ENCODE measurements at places on chromosomes 7 and 10. TPM values are rescaled to one million over a fixed set of nuclear protein-coding genes. Genes with fewer than 3 reads are reported as not detected.

The FANK1 gene
- 2.4 TPM for total RNA-seq

The CDC14C gene
- not detected for total RNA-seq

The PYROXD2 gene
- total RNA-seq = 6.2 TPM

The TSPAN33 gene
- 0.38 TPM for total RNA-seq

The PDE6C gene
- total RNA-seq = not detected

The ASZ1 gene
- not detected for total RNA-seq

The NUTM2A gene
- 0.19 TPM for total RNA-seq

The ANKRD7 gene
- total RNA-seq = 0.18 TPM

The DNAAF5 gene
- 16.5 TPM for total RNA-seq

The MET gene
- total RNA-seq = 63.3 TPM

The SEC23IP gene
- total RNA-seq = 35.1 TPM

The PRSS58 gene
- total RNA-seq = not detected

The EXOC6 gene
- total RNA-seq = 144 TPM

The GIMAP8 gene
- total RNA-seq = 60.6 TPM

The SORCS1 gene
- not detected for total RNA-seq

The PCGF5 gene
- total RNA-seq = 15.8 TPM

The C10orf67 gene
- not detected for total RNA-seq

The SPDYE2B gene
- total RNA-seq = not detected

The HGF gene
- total RNA-seq = 4.0 TPM

The PPRC1 gene
- total RNA-seq = 14.0 TPM

The SFMBT2 gene
- total RNA-seq = 0.19 TPM

The SGMS1 gene
- 39.2 TPM for total RNA-seq

The CDH23 gene
- under 0.01 TPM for total RNA-seq

The TEX36 gene
- not detected for total RNA-seq

The CLEC5A gene
- not detected for total RNA-seq

The ERVW-1 gene
- not detected for total RNA-seq

The TRIM50 gene
- not detected for total RNA-seq

The DENND2A gene
- 0.66 TPM for total RNA-seq

The DPYSL4 gene
- total RNA-seq = 14.7 TPM

The UNCX gene
- not detected for total RNA-seq

The LRIT1 gene
- not detected for total RNA-seq

The NEBL gene
- total RNA-seq = 3.1 TPM

The TUBAL3 gene
- 0.18 TPM for total RNA-seq

The TMEM254 gene
- total RNA-seq = 4.1 TPM

The NPSR1 gene
- not detected for total RNA-seq

The SPDYE2 gene
- not detected for total RNA-seq

The ZNF438 gene
- total RNA-seq = 5.0 TPM

The ADAM12 gene
- total RNA-seq = 4.2 TPM

The CYP51A1 gene
- 66.0 TPM for total RNA-seq

The RBM17 gene
- total RNA-seq = 51.0 TPM

The FAM107B gene
- 73.5 TPM for total RNA-seq

The EIF5AL1 gene
- 0.38 TPM for total RNA-seq

The SLC18A2 gene
- not detected for total RNA-seq
